ENCODE measurements at places on chromosomes 5 and 9. TPM values are rescaled to one million over a fixed set of nuclear protein-coding genes. Genes with fewer than 3 reads are reported as not detected.

DNA sequence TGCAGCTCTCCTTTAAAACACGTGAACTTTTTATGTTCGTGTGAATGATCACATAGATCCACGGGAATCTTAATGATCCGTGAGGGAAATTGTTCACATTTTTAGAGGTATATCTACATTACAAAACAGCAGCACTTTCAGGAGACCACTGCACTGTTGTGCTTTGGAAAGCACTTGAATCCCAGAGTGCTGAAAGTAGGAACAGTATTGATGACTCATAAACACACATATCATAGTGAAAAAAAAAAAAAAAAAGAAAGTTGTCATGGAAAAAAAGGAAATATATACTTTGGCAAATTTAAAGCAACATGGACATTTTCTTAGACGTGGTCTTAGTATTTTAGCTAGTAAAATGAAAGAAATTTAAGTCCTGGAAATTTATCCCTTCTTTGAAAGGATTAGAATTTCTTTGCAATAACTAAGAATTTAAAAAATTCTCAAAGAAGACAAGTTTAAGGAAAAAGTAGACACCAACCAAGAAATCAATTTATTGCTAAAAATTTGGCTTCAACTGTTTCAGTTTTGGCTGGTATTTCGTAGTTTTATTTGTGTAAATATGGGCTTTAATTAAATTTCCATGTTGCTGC, 55.4 kb downstream of the ADGRV1 start:
- no peaks in the 10 kb centered on the region for H3K36me3 ChIP-seq
- no peak overlapping the region for H3K4me3 ChIP-seq
- DNase-seq: no peak
- H3K27me3 ChIP-seq: no peaks in the 10 kb centered on the region

- H3K36me3 ChIP-seq: no peaks in the 10 kb centered on the region
- peaks cover 23% of the 10 kb centered on the region for H3K4me1 ChIP-seq
- no peak for DNase-seq
- H3K4me3 ChIP-seq: peak overlapping the region; percentile 53
- H3K27ac ChIP-seq: peak overlapping the region; percentile 96
These were observed 1.9 kb upstream of the PJA2 start for GRCh38 chr5:109411627-109412026.

DNA sequence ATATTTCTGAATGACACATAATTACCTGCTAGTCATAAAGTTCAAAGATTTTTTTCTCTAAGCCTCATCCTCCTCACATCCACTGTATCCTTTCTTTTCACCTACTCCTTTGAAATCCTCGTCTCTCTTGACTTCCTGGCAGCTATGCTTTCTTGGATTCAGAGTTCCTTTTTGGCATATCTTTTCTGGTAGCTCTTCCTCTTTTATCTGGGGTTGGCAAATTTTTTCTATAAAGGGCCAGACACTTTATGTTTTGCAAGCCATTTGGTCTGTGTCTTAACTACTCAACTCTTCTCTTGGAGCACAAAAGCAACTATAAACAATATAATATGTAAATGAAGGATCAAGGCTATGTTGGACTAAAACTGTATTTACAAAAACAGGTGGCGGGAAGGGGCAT, 197.5 kb downstream of the KIAA0825 start:
- no peak overlapping the region for H3K4me3 ChIP-seq
- no peaks in the 10 kb centered on the region for H3K36me3 ChIP-seq
- H3K27ac ChIP-seq: no peak overlapping the region
- H3K27me3 ChIP-seq: no peaks in the 10 kb centered on the region
- peaks cover 2% of the 10 kb centered on the region for H3K4me1 ChIP-seq
- DNase-seq: no peak

GRCh38 chr5:133885566-133885965, 82.9 kb downstream of the C5orf15 start:
- H3K4me3 ChIP-seq: no peak overlapping the region
- H3K36me3 ChIP-seq: no peaks in the 10 kb centered on the region
- no peaks in the 10 kb centered on the region for H3K27me3 ChIP-seq
- no peak overlapping the region for H3K27ac ChIP-seq

GRCh38 chr9:94149696-94150095, 65.4 kb downstream of the PTPDC1 start:
- H3K36me3 ChIP-seq: no peaks in the 10 kb centered on the region
- no peak overlapping the region for H3K4me3 ChIP-seq
- DNase-seq: no peak
- H3K27me3 ChIP-seq: no peaks in the 10 kb centered on the region

DNA sequence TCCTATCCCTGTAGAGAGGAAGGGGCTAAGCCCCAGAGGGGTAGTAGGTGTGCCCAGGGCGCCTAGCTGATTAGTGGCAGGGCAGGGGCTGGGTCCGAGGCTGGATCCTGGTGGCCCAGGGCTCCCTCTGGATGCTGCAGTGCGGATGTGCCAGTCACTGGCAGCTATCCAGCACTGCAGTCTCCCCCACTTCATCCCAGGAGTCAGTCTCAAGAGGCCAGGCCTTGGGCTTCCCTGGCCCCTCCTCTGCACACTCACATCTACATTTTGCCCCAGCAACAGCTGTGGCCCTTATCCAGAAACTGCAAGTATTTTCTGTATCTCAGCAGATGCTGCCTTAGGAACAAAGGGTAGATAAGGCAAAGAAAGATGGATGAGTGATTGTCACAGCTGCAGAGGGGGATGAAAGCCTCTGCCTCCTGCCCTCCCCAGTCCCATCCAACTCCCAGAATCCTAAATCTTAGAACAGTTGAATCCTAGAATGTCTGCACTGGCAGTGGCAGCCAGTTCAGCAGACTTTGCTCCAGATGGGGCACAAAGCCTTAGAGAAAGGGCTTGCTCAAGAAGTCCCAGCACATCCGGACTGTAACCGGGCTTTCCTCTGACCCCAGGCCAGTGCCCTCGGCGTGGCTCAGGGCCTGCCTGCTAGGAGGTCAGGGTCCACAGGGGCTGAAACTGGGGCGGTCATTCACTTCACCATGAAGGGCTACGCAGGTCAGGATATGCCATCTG, 1.6 kb downstream of the ANXA6 start:
- peaks cover 26% of the 10 kb centered on the region for H3K4me1 ChIP-seq
- peak overlapping the region; percentile 88 for H3K4me3 ChIP-seq
- no peak for DNase-seq

DNA sequence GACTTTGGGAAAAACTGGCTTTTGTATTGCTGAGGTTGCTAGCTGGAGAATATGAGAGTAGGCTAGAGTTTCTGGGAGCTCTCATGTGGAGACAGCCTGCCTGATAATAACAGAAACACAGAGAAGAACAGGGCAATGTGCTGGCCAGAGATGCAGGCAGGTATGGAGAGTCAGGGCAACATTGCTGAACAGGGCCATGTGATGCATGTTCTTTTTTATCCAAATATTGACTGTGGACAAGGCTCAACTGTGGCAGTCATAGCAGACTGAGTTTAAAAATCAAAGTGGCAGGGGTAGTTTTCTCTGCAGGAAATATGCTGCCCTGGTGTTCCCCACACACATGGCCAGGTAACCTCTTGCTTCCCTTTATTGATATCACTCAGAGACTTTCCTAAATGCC, 381.1 kb downstream of the RASEF start:
- 0 out of 2 replicates have a peak, but pooled peaks cover 4% of the 10 kb centered on the region for H3K4me1 ChIP-seq
- no peaks in the 10 kb centered on the region for H3K36me3 ChIP-seq
- DNase-seq: no peak
- H3K27ac ChIP-seq: no peak overlapping the region
- H3K27me3 ChIP-seq: no peaks in the 10 kb centered on the region

Gene HSPB3
- total RNA-seq: not detected

Gene GHR
- total RNA-seq: 1.9 TPM

Gene CARD9
- total RNA-seq: 0.49 TPM

- H3K27me3 ChIP-seq: no peaks in the 10 kb centered on the region
- DNase-seq: no peak
- H3K36me3 ChIP-seq: peaks cover 8% of the 10 kb centered on the region
- 0 out of 2 replicates have a peak overlapping the region, but pooled peaks have one; percentile 68 for H3K27ac ChIP-seq
- no peaks in the 10 kb centered on the region for H3K4me1 ChIP-seq
These were observed 122.4 kb downstream of the ADGRV1 start for GRCh38 chr5:90680921-90681563.

DNA sequence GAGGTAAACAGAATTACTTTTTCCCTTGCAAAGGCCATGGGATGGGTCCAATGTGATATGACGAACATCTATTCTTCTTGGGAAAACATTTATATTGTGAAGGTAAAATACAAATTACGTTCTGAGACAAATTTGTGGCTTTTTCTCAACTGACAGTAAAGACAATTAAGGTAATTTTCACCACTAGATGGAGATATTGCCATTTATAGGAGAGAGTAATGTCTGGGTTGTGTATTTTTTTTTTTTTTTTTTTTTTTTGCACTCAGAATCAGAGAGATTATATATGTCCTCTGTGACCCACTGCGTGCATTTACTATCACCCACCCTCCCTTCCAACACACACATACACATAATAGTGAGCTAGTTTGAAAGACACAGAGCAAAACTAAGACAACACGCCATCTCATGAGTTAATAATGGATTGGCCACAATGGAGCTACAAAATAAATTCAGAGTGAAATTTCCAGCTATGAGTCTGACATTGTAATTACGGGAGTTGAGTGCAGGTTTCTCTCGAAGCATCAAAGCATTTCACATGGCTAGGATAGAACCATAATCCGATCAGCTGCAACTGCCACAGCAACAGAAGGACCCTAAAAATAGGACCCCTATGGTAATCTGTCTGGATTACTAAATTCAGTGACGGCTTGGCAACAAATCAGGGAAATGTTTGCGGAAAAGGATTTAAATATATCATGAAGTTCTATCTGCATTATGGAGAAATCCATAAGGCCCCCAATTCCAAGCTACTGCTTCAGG, 49.2 kb downstream of the ANXA1 start:
- DNase-seq: peak; percentile 81
- no peaks in the 10 kb centered on the region for H3K27me3 ChIP-seq
- H3K27ac ChIP-seq: no peak overlapping the region
- H3K36me3 ChIP-seq: no peaks in the 10 kb centered on the region

DNA sequence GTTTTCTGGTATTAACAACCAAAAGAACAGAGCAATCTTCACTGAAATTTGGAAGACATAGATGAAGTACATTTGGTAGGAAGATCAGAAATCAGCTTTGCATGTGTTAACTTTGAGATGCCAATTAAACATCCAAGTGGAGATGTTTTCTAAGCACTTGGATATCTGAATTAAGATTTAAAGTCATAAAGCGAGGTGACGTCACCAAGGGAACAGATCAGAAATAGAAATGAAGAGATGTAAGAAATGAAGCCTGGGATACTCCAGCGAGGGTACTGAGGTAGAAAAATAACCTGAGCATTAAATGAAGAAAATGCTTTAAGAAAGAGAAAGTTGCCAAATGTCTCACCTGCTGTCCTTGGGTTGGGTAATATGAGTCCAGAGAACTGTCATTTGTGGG, 1223.3 kb downstream of the MAT2B start:
- no peaks in the 10 kb centered on the region for H3K27me3 ChIP-seq
- H3K4me1 ChIP-seq: no peaks in the 10 kb centered on the region
- no peaks in the 10 kb centered on the region for H3K36me3 ChIP-seq
- H3K4me3 ChIP-seq: no peak overlapping the region

DNA sequence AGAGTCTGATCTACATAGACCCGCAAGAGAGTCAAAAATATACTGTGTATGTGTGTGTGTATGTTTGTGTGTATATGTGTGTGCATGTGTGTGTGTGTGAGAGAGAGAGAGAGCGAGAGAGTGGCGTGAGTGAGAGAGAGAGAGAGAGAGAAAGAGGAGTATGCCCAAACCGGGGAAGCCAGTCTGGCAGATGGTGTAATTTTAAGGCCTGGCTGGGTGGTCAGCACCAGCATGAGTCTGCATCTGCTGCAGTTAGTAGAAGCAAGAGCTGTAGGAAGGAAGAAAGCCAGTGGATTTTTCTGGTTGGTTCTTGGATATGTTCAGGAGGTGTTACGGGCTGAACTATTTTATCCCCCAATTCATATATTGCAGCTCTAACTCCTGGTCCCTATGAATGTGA, 75.2 kb downstream of the ACTBL2 start:
- H3K27me3 ChIP-seq: no peaks in the 10 kb centered on the region
- no peak for DNase-seq
- no peaks in the 10 kb centered on the region for H3K36me3 ChIP-seq
- no peaks in the 10 kb centered on the region for H3K4me1 ChIP-seq
- no peak overlapping the region for H3K27ac ChIP-seq
- no peak overlapping the region for H3K4me3 ChIP-seq

Gene PGM5
- total RNA-seq: not detected

GRCh38 chr9:134554373-134555093, 87.1 kb upstream of the COL5A1 start:
- H3K27me3 ChIP-seq: no peaks in the 10 kb centered on the region
- no peak overlapping the region for H3K27ac ChIP-seq
- no peak overlapping the region for H3K4me3 ChIP-seq
- no peaks in the 10 kb centered on the region for H3K36me3 ChIP-seq
- DNase-seq: no peak

DNA sequence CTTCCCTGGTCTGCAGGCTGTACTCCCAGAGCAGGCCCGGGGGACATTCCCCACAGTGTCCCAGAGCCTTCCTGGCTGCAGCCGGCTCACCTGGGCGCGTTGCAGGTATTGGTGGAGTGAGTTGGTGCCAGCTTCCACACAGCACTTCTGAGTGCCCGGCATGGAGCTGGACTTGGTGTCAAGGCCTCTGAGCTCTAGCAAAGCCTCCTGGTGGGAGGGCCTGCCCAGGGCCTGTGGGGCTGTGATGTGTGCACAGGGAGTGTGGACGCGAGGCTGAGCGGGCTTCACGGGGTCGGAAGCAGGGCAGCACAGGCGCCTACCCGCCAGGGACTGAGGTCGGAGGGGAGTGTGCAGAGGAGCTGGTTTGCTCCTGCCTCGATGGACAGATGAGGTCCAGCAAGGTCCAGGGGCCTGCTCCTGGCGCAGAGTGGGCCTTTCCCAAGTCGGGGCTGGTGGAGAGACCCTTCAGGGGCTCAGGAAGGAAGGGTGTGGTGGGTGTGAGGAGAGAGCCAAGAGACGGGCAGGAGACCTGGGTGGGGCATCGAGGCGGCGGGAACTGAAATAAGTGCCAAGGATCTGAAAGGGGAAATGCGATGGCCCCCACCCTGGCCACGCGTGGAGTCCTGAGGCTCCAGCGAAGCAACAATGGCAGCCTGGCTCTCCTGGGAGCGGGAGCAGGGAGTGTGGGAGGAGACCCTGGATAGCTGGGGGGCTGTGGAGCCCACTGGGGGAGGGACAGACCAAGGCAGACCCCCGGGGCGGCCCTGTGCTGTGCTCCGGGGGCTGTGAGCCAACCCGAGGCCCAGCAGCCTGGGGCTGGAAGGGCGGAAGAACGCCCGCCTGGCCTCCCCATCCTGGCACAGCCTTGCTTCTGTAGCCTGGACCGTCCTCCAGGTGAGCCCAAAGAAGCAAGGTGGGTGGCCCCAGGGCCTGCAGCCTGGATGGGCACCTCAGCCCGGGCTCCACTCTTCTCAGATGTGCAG, 78.4 kb downstream of the RXRA start:
- no peak overlapping the region for H3K27ac ChIP-seq
- H3K36me3 ChIP-seq: no peaks in the 10 kb centered on the region
- H3K4me1 ChIP-seq: no peaks in the 10 kb centered on the region
- DNase-seq: no peak
- H3K27me3 ChIP-seq: no peaks in the 10 kb centered on the region
- no peak overlapping the region for H3K4me3 ChIP-seq

GRCh38 chr9:69919461-69920061, 98.9 kb downstream of the CFAP95 start:
- no peaks in the 10 kb centered on the region for H3K27me3 ChIP-seq
- no peaks in the 10 kb centered on the region for H3K36me3 ChIP-seq
- no peaks in the 10 kb centered on the region for H3K4me1 ChIP-seq
- peak; percentile 84 for DNase-seq
- H3K4me3 ChIP-seq: no peak overlapping the region

- peaks cover 6% of the 10 kb centered on the region for H3K4me1 ChIP-seq
- no peak within 1 kb of the TSS for H3K27ac ChIP-seq
- H3K27me3 ChIP-seq: peaks cover 79% of the 10 kb centered on the region
- DNase-seq: peak; percentile 83
- peak within 1 kb of the TSS; percentile 78 for H3K4me3 ChIP-seq
These were observed at the start of gene PSD2 for GRCh38 chr5:139795074-139796001. Gene PSD2 (plus strand): TSS chr5:139795808. CDS start chr5:139809441, 13,633 bp downstream.

Gene CARTPT
- total RNA-seq: not detected
